Activated CD4-positive, alpha-beta T cell treated with anti-CD3 and anti-CD28 coated beads, Interleukin-2, Interleukin-4, amounts not matched to agents 100 ng/mL and 50 ng/mL, durations not matched to agents 16 hours and 8 hours (primary cell): ENCODE measurements at places on chromosomes 3 and 15.
A peak's percentile ranks its signal among the peaks of the same experiment; 100 is the strongest.

DNA sequence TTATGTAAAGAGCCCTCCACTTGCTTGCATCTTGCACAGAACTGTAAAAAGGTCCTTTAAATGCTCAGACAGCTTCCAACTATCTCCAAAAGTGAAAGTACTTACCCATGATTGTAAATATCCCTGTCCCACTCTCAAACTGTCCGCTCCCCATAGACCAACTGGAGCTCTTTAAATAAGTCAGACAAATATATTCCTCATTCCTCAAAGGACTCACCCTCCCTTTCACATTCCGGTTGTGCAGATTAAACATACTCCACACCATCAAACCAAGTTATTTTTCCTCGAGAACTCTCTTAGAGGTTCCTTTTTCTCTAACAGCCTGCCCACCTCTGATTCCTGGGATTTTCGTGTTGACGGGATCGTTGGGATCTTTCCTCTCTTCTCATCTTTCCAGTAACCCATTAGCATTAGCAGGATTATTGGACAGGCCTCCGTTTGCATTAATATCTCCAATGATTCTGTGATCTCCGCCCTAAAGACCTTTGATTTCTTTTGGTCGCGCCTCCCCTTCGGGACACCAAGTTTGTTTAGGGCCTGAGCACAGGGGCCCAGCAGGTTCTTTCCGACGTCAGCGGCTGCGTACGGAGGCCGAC is 763 bp downstream of the GOLGB1 start:
- peak; percentile 27 for DNase-seq

DNA sequence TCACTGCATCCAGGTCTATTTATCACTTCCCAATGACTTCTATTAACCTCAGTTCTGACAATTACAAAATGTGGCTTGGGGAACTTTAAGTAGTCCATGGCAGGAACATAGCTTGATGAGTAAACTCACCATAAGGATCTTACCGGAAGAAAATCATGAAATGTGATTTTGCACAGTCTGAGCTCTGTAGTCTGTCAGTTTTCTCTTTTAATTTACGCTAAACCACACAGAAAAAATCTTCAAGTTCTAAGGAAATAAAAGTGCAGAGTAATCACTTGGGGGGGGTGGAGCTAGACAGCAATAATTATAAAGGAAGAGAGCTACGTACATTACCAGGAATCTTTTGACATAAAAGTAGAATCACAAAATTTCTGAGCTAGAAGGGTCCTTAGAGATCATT is 9.2 kb downstream of the TBC1D5 start:
- no peak for DNase-seq

DNA sequence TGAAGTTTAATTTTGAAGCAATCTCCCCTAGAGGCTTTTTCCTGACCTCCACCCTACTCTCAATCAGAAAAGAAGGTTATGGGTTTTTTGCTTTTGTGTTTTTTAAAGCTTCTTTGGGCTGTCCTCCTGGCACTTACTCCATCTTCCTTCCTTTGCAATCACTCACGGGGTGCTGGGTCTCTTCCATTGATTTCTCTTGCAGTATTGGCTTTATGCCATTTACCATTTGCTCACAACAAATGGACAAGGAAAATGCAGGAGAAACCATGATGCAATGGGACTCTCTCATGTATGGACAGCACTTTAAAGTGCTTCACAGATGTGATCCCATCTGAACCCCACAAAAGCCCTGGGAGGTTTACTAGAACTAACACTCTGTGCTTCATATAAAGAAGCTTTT is 57.5 kb downstream of the SST start:
- no peak for DNase-seq

GRCh38 chr15:47750030-47750739 is 32.9 kb downstream of the SEMA6D start:
- no peak for DNase-seq

DNA sequence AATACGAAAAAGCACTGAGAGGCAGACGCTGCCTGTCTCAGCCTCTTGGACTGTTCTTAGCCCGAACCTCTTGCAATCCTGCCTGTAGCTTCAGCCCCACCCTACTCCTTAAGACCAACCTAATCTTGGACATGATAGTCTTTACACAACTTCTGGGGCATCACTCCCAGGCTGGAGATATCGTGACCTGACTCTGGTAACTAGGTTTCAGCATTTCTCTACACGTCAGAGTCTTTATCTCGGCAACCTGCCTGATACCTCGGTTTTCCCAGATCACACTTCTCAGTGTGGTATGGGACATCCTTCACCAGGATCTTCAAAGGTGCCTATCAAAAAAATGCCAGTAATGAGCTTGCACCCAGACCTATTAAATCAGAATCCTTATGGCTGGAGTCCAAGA is 590.2 kb upstream of the KCNMB2 start:
- DNase-seq: no peak

GRCh38 chr3:135965506-135966270 is at the start of gene PPP2R3A:
Gene PPP2R3A (plus strand): TSS chr3:135965728. CDS start chr3:136001499, 35,771 bp downstream.
- peak; percentile 64 for DNase-seq

DNA sequence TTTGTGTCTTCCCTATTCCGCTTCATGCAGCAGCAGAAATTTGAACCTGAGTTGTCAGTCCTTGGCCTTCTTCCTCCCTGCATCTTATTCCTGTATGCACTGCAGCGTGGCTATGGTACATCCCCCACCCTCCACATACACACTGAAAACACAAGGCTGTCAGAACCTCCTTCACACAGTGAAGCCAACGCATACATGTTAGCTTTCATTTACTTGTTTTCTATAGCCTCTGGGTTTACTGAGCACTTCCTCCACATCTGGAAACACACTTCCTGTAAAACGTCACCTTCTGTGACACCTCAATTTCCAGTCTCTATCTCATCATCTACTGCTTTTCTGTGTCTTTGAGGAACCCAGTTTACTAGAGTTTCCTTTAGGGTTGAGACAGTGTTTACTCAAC is 47.0 kb downstream of the SUSD5 start:
- peak; percentile 12 for DNase-seq

GRCh38 chr3:63132461-63133250 is 145.5 kb upstream of the SYNPR start:
- no peak for DNase-seq

GRCh38 chr15:92452143-92452542 is 58.5 kb downstream of the ST8SIA2 start:
- DNase-seq: no peak

DNA sequence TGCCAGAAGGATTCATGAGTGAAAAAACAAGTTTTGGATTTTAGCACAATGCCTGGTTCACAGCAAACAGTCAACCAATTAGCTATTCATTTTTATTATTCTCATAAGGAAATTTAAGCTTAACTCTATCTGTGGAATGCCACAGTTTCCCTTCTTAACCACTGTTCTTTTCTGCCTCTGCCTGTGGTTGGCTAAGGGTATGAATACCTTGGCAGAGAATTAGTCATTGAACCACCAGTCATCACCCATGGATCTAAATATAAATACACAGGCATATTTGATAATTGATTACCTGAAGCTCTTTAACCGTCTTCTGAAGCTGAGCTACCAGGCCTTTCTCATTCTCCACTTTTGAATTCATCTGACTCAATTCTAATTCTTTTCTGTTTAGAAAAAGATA is 79.9 kb downstream of the MYH15 start:
- no peak for DNase-seq
